ENCODE measurements at places on chromosomes 3 and 15.

DNA sequence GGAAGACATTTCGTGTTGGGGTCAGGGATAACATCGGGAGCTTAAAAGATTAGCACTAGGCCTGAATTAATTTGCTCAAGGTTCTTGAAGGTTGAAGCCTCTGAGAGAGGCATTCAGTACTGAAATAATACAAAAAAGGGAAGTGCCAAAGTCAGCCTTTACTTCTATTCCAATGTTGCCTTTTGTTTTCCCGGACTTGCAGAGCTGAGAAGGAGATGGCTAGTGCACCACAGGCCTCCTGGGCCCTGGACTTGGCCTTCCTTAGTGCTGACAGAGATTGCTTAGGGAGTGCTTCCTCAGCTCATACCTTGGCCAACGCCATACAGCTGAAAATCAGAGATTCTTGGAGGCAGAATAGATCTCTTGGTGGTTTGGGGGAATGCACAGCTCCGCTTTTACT lies 333.6 kb upstream of the TBL1XR1 start:
- DNase-seq: no peak

- DNase-seq: peak; percentile 44
Measured at GRCh38 chr3:133487920-133488540, 85.5 kb upstream of the CDV3 start.

DNA sequence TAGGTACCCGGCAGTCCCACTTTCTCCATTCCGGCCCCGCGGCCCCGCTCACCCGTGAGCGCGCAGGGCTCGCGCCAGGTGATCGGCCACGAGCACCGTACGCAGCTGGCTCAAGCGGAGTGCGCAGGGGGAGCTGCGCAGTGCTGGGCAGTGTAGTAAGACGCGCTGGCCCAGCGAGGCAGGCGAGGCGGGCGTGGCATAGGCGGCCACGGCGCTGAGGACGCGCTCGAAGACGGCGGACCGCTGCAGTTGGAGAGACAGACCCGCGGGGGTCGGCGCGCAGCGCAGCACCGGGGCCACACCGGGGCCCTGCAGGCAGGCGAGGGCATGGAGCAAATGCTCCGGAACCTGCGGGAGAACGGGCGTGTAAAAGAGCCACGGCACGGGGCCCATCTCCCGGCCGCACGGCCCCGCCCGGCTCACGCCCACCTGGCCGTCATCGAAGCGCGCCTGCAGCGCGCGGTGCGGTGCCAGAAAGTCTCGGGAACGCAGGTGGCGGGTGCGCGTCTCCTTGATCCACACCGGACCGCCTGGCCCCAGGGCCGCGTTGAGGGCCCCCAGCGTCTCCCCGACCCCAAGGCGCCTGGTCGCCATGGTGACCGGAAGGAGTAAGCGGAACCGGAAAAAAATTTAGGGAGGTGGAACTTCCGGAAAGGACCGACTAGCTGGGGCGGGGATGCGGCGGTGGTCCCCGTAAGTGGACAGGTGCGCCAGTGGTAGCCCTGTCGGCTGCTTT lies at the start of gene DALRD3:
TSS of gene DALRD3 (minus strand) at position 610 of the 736 bp plus-strand sequence. CDS start at position 594, 16 bp downstream.
- peak; percentile 94 for DNase-seq

DNA sequence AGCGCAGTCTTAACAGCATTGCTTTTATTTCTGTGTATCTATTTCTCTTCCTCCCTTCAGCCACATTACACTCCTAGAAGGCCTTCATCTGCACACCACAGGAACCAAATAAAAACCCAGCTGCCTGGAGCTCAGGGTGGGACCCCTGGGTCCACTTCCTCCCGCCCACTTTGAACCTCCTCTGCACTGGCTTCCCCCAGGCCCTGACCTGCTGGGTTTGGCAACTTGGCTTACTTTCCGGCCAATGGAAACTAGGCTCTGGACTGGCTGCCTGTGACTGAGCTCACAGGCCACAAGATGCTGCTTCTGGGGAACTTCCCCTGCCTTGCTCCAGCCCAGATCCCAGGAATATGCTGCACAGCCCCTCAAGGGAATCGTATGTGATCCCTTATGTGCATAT lies 89.8 kb downstream of the SEMA5B start:
- no peak for DNase-seq

GRCh38 chr3:87025661-87026645 lies 35.0 kb upstream of the VGLL3 start:
- no peak for DNase-seq

- no peak for DNase-seq
Measured at GRCh38 chr3:170910542-170910941, 2.1 kb upstream of the EIF5A2 start.

DNA sequence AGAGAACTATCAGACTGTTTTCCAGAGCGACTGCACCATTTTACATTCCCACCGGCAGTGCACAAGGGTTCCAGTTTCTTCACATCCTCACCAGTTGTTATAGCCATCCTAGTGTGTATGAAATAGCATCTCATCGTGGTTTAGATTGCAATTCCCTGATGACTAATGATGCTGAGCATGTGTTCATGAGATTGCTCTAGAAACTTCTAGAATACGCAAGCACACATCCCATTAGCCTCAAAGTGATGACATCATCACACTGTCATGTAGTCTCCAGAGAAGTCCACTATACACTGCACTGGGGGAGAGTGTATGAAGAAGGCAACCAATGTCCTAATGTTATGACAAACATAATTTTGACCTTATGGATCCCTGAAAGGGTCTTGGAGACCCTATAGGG lies 30.1 kb downstream of the FBLN2 start:
- no peak for DNase-seq

GRCh38 chr3:14147066-14147435 lies 22.2 kb downstream of the TMEM43 start:
- no peak for DNase-seq

- DNase-seq: peak; percentile 87
Measured at GRCh38 chr15:89399238-89400115, 64.9 kb upstream of the POLG start.

GRCh38 chr15:95541301-95541700 lies 789.2 kb upstream of the NR2F2 start:
- DNase-seq: no peak

DNA sequence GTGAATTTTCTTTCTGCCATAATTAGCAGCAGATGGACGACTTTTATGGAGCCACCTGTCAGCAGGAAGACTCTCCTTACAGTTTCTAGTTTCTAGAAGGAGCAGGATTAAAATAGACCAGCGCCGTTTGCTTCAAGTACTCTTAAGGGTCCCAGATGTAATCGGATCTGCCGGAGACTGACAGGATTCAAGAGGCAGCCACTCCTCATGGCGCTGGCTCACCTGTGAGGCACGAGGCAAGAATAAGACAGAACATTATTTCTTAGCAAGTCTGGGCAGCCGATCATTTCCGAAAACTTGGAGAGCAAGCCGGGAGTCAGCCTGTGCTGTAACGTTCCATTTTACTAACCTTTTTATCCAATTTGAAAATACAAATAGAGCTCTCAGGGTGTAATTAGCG lies 410.4 kb upstream of the RORA start:
- DNase-seq: no peak

DNA sequence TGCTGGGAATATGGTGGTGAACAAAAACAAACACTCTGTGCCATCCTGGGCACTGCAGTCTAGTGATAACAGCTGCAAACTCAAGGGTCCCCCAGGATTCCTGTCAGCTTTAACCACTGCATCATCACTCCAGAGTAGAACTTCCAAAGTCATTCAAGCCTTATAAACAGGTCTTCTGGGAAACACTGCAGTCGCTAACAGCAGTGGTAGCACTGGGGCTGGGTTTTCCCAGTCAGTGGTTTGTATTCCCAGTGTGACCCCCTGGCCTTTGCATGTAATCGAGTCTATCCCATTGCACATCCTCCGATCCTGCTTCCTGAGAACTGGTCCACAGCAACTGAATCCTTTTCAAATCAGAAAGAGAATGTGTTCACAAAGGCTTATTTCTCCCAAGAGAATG lies 623.5 kb downstream of the EDEM1 start:
- DNase-seq: no peak

- DNase-seq: no peak
Measured at GRCh38 chr3:188683032-188683521, 488.7 kb upstream of the TPRG1 start.

GRCh38 chr15:63110428-63111026 lies 11.1 kb upstream of the LACTB start:
- DNase-seq: no peak

DNA sequence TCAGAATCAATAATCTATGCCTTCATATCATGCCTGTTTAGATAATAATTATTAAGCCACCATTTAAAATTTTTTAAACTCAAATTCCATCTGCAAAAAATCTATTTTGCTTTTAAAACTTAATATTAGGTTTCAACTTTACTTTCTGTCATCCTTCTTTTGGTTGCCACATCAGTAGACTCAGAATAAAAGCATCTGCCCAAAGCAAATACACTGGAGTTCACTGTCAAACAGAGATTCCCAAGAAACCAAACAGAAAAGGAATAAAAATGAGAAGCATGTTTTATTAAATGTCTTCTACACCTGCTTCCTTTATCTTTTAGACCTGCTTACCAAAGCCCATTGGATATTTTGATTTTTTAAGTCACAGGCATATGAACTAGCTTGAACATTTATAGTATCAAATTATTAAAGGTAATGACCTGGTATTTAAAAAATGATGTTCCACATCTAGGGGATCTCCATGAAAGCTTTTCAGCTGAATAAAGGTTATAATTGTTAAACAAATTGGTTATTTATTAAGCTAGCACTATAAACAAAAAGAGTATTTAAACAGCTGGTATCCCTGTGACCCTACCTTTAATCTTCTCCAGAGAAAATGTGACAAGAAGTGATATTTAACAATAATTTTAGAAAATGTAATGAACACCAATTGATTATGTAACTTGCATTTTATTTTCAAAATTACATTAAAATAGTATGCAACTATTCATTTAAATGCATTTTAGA lies 62.5 kb downstream of the ALCAM start:
- DNase-seq: no peak

- DNase-seq: peak; percentile 82
Measured at GRCh38 chr15:61227950-61228936, 859 bp downstream of the RORA start.

DNA sequence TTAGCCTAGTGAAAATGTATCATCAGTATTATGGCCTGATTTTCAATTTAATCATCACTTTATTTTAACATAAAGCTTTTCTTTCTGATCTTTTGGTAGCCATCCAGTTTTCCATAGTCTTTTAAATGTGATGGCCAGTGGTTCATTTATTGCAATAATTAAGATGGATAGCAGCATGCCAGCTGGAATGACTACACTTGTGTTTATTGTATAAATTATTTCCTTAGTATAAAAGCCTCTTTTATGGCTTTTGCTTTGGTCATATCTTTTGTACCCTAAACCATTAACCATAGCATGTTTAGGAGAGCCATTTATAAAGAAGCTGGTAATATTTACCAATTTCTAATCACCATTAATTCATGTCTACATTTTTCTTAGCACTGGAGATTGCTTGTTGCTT lies 31.7 kb downstream of the ALCAM start:
- DNase-seq: no peak

GRCh38 chr3:107285197-107285596 lies 92.0 kb upstream of the CCDC54 start:
- DNase-seq: no peak

GRCh38 chr3:195395208-195395816 lies 47.5 kb downstream of the ACAP2 start:
- no peak for DNase-seq

DNA sequence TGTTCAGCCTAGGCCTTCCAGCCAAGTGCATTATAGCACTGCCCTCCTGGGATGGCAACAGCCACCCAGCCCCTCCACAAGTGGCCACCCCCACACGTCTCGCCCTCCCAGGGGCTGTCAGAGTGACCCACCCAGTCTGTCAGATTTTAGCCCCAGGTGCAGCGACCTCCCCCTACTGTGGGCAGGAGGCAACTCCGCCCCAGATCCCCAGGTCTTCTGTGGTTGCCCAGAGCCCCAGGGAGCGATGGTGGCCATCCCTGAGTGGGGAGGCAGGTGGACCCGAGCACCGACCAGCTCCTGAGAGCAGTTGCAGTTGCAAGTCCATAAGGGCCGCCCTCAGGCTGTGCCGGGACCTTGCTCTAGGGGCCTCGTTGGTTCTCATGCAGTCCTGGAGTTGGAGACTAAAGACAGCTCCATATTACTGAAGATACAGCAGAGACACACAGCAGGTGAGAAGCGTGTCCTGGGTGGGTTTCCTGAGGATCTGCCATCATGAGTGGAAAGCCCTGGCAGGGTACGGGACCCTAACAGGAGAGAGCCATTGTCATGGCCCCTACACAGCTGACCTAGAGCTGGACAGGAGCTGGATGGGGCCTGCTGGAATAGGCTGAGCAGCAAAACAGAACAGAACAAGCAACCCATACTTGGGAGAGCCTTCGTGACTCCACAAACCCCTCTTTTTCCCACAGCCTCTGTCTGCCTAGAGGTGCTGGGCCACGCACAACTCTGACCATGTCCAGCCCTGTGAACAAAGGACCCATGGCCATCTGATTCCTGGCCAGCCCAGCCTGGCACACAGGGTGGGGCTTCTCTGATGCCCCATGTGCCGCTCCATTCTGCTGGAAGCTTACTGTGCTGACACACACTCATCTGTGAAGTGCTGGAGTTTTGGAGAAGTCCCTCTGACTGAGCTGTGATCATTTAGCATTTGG lies 110.3 kb upstream of the ALDH1A3 start:
- peak; percentile 41 for DNase-seq

GRCh38 chr3:89340408-89340807 lies 233.0 kb downstream of the EPHA3 start:
- DNase-seq: no peak

DNA sequence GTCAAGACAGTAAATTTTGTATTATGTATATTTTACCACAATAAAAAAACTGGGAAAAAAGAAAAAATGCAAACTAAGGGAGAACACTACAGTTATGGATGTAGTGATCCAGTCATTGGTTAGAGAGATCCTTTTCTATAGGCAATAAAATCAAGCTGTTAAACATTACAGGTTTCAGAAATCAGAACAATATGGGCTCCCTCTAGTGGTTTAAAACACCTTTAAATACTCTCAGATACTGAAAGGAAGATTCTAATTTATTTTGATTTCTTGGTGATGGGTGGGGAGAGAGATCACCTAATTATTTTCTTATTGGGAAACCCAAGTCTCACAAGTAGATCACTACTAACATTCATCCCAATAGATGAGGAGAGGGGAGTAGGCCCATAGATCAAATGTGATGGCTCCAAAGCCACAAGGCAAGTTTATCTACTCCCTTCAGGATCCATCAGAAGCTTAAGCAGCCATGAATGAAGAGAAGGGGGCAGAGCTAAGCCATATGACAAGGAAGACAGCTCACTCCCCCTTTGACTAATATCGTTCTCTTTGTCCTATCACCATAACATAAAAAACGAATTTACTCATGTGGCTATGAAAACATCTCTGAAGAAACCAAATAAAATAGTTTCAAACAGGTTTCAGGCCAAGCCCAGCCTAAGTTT lies 118.6 kb downstream of the ANO10 start:
- no peak for DNase-seq

- no peak for DNase-seq
Measured at GRCh38 chr15:36449662-36450145, 129.7 kb upstream of the CDIN1 start.

DNA sequence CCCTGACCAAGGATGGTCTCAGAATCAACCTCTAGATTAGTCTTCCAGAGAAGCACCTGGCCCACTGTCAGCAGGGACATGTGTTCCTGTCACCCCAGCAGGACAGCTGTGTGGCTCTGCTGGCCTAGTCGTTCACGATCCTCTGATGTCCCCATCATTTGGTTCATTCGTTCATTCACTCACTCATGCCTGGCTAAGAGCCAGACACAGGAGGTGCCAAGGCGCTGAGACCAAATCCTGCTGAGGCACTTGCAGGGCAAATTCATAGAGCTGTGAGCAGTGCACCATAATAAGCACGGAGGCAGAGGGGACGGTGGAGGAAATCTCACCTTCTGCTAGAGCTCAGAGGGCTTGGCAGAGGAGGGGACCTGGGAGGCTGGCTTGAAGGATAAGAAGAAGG lies 49.9 kb upstream of the FGD5 start:
- no peak for DNase-seq

GRCh38 chr15:39641191-39641889 lies 60.5 kb downstream of the THBS1 start:
- DNase-seq: no peak
